ENCODE measurements at places on chromosomes 1 and 21. TPM values are rescaled to one million over a fixed set of nuclear protein-coding genes. Genes with fewer than 3 reads are reported as not detected.

The AUNIP gene
- not detected for total RNA-seq

The THEMIS2 gene
- 216 TPM for total RNA-seq

The FRRS1 gene
- total RNA-seq = 4.1 TPM

The RAB29 gene
- total RNA-seq = 19.9 TPM

DNA sequence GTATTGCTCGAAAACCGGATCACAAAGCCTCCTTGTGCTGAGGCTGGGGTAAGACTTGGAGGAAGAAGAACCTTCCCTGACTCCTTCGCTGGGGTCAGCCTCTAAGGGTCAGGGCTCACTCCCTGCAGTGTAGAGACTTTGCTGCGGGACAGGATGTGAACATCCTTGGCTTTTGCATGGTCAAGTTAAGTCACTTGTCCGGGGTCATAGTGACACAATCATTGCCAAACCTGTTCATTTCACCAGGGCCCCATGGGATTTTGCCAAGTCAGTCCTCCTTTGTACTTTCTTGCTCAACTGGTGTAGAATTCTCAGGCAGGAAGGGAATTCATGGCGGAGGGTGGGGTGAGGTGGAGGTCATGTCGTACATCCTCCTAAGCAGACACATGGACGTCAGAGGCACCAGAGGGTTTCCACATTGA lies 24.7 kb upstream of the IL10 start:
- peak; percentile 39 for DNase-seq

- no peak for DNase-seq
These were observed 519.6 kb upstream of the DEPDC1 start for GRCh38 chr1:69016468-69016867.

- DNase-seq = no peak
These were observed 62.9 kb downstream of the IFI44 start for GRCh38 chr1:78712467-78713051.

DNA sequence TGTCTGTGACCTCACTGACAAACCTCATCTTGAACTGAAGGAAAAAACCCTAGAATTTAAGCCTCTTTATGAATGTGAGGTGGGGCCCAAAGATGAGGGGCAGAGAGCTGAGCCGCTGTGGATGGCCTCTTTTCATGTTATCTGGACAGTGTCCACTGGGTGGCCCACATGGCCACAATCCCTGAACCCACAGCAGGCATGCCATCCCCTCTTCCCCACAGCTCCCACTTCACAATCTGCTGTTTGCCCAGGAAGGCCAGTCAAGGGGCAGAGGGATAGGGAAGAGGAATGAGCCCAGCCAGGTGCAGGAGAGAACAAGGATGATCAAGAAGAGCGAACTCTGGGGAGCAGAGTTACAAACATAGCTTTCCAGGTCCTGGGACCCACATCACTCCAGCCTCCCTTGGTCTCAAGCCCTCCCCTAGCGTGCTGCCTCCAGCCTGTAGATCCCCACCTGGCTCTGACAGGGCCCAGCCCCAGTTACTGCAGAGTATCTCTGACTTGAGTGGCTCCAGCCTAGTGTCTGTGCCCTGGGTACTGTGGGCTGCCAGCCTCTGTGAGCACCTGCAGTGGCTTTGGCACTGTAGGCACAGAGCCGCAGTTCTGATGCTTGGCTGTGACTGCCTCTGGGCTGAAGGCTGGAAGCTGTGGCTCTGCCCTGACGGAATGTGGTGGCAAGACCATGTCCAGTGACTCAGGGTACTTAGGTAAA lies 1.9 kb upstream of the SLFNL1 start:
- DNase-seq = no peak

DNA sequence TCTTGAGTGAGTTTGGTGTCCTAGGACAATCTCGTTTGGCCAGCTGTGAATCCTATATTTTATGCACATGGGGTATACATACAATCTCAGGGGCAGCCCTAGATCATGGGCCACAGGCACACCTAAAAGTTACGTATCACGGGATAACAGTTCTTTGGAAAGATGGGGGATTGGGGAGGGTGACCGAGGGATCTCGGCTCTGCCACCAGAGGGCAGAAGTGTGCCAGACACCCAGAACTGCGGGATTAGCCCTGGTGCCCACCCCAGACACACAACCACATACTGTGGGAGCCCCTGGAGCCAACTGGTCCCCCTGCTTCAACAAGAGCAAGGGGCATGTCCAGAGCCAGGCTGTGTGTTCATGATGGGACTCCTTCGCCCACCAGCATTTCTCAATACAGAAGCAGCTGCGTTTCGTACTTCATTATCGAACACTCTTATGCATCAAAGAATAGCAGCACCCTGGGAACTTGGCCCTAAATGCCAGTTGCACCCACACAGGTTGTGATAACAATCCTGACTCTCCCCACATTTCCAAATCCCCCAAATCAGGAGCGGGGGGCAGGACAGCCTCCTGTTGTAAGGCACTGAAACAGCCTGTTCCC lies 37.4 kb downstream of the TMCO4 start:
- no peak for DNase-seq

- no peak for DNase-seq
These were observed 1.9 kb upstream of the LHX8 start for GRCh38 chr1:75132242-75132811.

DNA sequence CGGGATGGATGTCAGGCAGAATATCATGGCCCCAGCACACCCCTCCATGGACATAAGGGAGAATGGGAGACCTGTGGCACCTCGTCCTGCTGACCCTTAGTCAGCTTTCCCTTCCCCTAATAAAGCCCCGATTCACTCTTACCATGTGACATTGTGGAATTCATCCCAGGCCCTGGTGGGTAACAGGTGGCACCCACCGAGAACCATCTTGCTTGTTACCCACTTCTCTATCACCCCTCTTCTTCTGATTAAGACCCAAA lies 32.9 kb downstream of the CSMD2 start:
- DNase-seq = no peak

GRCh38 chr1:50368179-50369007 lies 54.9 kb downstream of the DMRTA2 start:
- DNase-seq = peak; percentile 78

GRCh38 chr21:43979654-43980053 lies 32.5 kb upstream of the TRAPPC10 start:
- no peak for DNase-seq

GRCh38 chr1:98184856-98185255 lies 264.0 kb upstream of the DPYD start:
- DNase-seq = no peak

- no peak for DNase-seq
These were observed 89.0 kb downstream of the URB2 start for GRCh38 chr1:229714964-229715603.

GRCh38 chr1:230351983-230352382 lies 74.1 kb downstream of the PGBD5 start:
- no peak for DNase-seq

DNA sequence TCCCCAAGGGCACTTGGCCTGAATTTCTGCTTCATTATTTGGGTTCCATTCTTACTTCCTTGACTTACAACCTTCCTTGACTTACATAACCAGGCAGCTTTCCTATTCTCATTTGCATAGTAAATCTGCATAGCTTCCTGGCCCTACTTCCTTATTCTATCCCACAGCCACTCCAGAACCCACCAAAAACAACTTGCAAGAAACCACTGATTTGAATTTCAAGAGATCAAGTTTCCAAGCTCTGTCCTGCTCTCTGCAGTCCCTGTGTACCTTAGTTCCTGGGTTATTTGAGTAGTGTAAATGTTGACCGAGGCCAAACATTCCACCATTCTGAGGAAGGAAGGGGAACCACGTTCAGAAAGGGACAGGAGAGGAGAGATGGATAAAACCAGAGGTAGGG lies 603.3 kb downstream of the PTPRC start:
- no peak for DNase-seq
